NCI-H2171 treated with DMSO at 0.1 percent for 48 hours (cell line): ENCODE measurements at places on chromosomes 4 and X.

DNA sequence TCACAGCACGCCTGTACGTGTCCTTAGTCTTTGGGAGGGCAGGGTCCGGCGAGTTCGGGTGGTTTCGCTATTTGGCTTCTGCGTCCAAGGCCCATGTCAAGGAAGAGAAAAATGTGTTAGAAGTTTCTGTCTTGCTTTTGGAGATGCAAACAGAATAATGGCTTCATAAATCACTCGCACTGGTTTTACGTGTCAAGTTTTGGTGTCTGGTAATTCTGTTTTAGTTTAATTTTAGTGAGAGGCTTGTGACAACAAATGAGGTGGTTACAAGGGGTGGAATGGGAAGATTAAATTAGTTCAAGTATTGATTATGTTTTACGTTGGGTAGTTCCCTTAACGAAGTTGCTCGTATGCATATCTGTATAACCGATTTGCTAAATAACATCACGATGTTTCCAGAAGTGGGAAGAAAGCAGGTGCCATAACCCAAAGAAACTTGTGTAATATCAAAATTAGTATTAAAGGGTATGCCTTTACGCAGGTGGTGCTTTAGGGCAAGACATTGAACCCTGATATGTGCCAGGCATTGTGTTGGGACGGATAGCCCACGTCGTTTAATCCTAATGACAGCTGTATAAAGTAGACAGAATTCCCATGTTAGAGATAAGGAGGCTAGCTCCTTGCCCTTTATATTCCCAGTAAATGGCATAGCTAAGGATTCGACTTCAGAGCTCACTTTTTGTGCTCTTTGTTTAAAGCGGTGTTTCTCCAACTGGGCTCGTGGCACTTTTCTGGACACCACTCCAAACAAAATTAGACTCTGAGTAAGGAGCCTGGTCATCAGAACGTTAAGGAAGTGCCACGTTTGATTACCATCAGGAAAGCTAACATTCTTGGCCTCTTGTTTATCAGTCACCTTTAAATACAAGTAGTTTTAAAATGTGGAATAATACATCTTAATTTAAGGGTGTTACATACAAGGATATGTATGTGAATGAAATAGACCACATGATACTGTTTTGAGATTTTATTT is 843 bp downstream of the RPL34 start:
- DNase-seq = no peak

DNA sequence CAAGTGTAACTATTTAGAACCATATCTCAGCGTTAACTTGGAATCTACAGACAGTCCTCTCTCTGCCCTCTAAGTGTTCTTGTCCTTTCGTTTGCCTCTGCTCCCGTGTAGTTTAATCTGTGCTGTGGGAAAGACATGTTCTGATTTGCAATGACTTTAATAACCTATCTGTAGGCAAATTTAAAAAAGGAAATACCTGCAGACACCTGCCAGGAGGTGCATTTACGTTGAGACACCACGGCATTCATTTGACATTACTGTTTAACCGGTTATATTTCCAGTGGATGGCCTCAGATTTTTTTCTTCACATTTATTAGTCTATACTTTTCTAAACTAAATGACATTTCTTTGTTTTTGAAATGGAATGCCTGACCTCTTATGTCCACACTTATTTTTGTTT is 997.9 kb upstream of the PCDH7 start:
- no peak for DNase-seq

- DNase-seq = no peak
Observed at GRCh38 chr4:92304606-92305005, 840 bp downstream of the GRID2 start.

DNA sequence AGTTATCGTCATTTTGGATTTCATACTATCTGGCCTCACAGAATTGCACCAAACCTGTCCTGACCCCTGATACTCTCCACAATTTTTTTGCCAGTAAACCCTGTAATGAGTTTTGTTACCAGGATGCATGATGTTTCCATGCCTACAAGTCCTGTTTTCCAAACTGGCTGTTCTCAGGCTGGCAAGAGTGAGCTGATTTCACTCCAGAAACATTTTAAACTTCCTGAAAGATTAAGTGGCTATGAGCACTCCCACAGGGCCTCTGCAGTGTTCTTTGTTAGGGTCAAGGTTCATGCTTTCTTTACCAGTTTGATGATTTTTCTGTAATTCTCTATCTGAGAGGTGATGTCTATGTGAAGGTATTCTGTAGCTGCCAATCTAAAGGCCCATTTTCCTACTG is 31.7 kb upstream of the PDLIM3 start:
- no peak for DNase-seq

DNA sequence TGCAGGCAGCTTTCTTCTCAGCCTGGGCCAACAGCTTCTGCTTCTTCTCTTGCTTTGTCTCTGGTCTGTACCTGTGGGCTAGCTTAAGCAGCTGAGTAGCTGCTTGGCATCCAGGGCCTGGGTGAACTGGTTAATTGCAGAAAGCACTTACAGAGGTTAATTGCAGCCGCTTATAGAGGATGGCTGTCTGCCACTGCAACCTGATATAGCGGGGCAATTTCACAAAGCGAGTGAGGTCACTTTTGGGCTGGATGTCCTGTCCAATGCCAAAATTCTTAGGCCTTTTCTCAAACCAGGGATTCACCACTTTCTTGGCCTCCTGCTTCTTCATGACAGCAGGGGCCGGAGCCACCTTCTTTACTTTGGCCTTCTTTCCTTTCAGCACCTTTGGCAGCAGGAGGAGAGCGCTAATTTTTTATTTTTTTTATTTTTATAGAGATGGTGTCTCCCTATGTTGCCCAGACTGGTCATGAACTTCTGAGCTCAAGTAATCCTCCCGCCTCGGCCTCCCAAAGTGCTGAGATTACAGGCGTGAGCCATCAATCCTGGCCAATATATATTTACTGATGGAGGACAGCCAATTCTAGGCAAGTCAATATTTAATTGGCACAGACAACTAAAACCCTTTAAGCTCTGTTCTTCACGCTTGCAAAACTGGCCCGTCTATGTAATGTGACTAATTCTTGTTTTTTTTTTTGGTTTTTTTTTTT is 61.0 kb downstream of the ENOPH1 start:
- DNase-seq = peak; percentile 10

DNA sequence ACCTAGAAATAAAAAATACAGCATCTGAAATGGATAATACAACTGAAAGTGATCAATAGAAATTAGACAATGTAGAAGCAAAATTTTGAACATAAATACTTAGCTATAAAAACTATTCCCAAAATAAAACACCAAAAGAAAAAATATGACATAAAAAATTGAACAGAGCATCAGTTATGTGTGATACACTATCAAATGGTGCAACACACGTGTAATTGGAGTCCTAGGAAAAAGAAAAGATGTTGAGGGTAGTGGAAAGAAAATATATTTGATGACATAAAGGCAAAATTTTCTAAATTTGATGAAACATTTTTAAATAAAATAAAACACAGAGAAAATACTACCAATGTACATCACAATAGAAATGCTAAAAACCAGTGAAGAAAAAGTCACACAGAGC is 63.1 kb downstream of the NPY2R start:
- DNase-seq = no peak

GRCh38 chr4:107379054-107379869 is 340.8 kb downstream of the PAPSS1 start:
- DNase-seq = no peak

GRCh38 chr4:21888195-21888976 is 60.2 kb downstream of the KCNIP4 start:
- DNase-seq = no peak

- no peak for DNase-seq
Observed at GRCh38 chrX:106706466-106706865, 20.0 kb upstream of the RNF128 start.

GRCh38 chr4:158530381-158530780 is 8.7 kb downstream of the RXFP1 start:
- DNase-seq = no peak

- no peak for DNase-seq
Observed at GRCh38 chr4:162170509-162170908, 6.7 kb upstream of the FSTL5 start.

DNA sequence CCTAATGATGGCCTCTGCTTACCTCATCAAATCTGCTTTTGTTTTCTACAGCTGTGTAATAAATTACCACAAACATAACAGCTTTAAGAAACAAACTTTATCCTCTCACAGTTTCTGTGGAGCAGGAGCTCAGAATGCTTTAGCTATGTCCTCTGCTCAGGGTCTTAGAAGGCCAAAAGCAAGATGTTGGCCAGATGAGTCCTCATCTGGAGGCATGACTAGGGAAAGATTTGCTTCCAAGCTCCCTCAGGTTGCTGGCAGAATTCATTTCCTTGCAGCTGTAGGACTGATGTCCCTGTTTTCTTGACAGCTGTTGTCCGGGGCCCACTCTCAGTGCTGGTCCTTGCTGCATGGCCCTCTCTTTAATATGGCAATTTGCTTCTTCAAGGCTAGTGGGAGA is 116.7 kb upstream of the PDE5A start:
- no peak for DNase-seq

DNA sequence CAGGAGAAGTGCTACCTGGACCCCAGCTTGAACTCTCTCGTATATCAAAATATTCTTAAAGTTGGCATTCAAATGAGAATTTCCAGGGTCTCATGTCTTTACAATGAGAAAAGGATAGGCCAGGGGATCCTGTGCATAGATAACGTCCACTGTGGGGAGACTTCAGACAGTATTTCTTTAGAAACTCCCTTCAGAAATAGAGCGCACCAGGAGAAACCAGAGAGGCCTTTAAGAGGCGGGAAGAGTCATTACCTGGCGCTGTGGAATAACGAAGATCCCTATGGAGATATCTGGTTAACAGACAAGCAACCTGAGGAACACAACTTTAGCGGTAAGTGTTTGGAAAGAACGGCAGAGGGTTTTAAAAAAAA is 600 bp downstream of the RADX start:
- DNase-seq = no peak

DNA sequence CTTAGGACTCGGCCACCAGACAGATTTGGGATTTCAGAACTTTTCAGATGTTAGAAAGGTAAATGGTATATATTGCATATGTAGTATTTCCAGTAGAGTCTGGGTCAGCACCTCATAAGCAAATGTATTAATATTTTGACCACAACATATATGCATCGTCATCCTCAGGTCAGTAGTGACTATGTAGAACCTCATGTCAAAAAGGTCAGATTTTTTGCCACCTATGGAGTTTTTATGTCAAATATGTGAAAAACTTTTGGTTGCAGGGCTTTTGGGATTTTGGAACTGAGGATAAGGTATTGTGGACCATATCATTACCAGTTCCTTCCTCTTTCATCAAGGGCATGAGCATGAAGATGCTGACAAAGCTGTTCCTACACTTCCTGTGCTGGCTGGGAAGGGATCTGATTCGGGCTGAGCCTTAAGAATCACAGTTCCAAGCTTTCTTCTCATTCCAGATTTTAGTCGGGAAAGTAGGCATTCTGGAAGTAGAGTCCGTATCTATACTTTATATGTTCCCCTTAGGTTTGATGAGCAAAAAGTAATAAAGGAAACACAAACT is 183.0 kb upstream of the PGRMC2 start:
- no peak for DNase-seq

DNA sequence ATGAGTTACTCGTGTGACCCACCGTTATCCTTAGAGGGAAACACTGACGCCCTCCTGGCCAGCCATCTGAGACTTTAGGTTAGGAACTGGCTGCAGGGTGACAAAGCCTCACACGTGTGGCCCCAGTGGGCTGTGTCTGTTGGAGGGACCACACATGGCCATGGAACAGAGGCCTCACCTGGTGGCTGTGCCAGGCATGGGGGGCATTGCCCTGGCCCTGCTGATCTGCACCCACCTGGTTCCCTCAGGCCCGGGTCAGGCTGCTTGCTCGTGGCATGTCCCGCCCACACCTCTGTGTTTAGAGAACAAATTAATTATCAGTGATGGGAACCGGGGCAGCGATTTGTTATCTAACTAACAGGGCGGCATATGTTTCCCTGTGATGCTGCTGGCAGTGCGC is 100.9 kb upstream of the PSAPL1 start:
- no peak for DNase-seq

DNA sequence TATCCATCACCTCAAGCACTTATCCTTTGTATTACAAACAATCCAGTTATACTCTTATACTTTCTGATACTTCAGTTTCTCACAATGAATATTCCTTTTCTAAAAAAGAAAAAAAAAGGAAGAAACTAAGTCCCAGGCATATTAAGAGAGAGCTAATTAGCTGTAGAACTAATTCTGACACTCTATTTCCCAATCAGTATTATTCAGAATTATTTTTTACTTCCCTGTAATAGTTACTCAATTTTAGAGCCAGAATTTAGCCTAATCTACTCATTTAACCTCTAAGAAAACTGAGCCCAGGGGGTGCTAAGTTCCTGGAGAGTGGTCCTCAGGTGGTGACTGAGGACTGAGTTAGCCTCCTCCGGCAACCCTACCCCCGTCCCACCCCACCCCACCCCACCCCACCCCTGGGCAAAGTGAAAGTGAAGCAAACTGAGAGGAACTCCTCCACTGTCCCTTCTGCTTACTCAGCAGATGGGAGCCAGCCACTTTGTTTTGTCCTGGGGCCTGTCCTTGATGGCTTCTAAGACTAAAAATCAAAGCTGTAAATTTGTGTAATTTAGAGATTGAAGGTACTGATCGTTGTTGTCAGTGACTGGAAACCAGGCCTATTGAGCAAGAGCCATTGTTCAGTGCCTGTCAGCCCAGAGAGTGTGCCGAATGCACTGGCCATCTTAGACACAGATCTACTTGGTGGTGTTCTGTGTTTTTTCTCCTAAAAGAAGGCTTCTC is 162.1 kb downstream of the CBR4 start:
- DNase-seq = no peak

DNA sequence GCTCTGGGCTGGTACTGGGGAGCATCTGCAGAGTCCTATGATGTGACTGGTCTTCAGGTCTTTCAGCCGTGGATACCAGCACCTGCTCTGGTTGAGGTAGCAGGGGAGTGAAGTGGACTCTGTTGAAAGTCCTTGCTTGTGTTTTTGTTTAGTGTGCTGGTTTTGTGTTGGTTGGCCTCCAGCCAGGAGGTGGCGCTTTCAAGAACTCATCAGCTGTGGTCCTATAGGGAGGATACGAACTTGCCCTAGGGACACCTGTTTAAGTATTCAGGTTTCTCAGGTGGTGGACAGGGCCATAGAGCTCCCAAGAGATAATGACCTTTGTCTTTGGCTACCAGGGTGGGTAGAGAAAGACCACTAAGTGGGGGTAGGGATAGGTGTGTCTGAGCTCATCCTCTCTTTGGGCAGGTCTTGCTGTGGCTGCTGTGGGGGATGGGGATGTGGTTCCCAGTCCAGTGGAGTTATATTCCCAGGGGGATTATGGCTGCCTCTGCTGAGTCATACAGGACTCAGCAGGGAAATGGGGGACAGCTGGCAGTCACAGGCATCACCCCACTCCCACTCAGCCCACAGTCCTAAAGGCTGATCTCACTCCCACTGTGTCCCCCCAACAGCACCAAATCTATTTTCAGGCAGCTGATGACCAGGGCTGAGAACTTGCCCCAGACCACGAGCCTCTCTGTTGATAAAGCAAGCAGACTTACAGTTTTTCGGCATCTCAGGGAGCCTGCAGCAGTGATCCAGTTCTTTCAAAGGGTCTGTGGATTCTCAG is 24.1 kb downstream of the MSMO1 start:
- DNase-seq = no peak
